T-helper 9 cell (primary cell): ENCODE measurements at places on chromosomes 13 and 19.

DNA sequence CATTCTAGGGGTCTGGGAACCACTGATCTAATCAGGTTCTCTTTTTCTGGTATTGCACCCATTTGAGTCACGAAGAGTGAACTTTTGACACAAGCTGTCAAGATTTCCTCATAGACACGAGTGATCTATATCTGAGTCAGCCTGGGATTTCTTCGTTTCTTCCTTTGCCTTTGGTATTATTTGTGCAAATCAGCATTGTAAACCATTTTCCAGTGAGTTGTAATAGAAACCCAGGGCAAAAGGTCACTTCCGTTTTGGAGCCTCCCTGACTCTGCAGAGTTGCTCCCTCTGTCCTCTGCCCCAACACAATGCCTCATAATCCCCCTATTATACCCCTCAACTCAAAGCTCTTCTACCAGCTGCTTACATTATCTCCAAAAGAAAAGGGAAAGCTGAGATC lies 615.1 kb downstream of the EFNB2 start:
- no peak for DNase-seq

DNA sequence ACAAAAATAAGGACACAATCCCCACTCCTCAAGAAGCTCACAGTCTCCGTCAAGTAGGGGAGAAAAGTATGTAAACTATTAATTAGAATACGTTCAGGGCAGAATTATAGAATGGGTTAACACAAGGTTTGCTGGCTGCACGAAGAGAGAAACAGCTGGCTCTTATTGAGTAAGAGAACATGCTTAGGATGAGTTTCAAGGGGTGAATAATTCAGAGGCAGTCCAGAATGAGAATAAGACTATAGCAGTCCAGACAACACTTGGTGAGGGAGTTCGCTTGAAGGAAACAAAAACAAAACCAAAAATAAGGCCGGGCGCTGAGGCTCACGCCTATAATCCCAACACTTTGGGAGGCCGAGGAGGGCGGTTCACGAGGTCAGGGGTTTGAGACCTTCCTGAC lies 61.9 kb downstream of the THSD1 start:
- DNase-seq: no peak

GRCh38 chr13:60757501-60758215 lies 360.6 kb downstream of the TDRD3 start:
- no peak for DNase-seq

DNA sequence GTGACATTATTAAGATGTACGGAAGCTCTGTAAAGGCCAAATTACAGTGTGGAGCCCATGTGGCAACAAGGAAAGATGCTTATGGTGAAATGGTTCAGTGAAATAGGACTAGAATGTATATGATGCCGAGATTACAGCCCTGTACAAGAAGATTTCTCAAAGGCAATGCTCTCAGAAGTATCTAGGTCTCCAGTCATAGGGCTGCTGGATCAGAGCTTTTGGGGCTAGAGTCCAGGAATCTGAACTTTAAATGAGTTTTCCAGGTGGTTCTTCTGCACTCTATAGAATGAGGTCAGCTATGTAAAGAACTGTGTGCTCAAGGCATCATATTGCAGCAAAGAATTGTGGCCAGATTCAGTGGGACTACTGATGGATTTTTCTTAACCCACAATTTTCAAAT lies 75.4 kb upstream of the STK24 start:
- no peak for DNase-seq

DNA sequence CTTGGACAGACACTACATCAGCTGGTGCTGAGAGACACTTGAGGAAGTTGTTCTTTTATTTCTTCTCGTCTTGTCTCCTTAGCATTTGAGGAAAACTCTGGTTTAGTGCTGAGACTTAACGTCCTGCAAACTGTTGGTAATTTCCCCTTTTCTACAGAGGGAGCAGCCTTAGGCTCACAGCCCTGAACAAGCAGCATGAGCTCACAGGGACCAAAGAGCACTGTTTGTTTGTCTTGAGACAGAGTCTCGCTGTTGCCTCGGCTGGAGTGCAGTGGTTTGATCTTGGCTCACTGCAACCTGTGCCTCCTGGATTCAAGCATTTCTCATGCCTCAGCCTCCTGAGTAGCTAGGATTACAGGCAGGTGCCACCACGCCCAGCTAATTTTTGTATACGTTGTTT lies 5.5 kb downstream of the ZNF805 start:
- DNase-seq: no peak

GRCh38 chr19:48480558-48481500 lies 11.7 kb downstream of the CYTH2 start:
- peak; percentile 58 for DNase-seq

DNA sequence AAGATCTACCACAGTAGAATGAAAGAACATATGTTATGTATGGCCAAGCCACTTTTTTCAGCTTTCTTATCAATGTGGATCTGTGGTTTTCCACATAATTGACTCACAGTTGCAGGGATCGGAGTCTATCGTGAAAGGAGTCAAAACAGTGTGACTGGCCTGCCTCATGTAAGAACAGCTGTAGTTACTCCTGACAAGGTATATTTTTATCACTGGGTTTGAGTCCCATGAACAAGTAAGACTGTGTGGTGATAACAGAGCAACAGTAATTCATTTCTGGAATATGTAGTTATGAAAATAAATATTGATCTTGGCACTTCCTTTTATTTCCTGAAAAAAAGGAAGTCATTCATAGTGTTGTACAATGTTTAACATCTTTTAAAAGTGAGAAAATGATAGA lies 416.6 kb downstream of the KLF12 start:
- DNase-seq: no peak

- DNase-seq: no peak
Measured at GRCh38 chr13:94411747-94412146, 67.7 kb downstream of the DCT start.

- DNase-seq: no peak
Measured at GRCh38 chr13:88764103-88764502, 1092.9 kb downstream of the SLITRK5 start.

GRCh38 chr19:18612051-18612771 lies 459 bp upstream of the TMEM59L start:
- no peak for DNase-seq

- no peak for DNase-seq
Measured at GRCh38 chr13:104975272-104975671, 1560.2 kb downstream of the EFNB2 start.

GRCh38 chr19:48741129-48741999 lies 954 bp upstream of the RASIP1 start:
- DNase-seq: no peak
